AG04450 (cell line): ENCODE measurements at places on chromosomes 3 and 15. TPM values are rescaled to one million over a fixed set of nuclear protein-coding genes. Genes with fewer than 3 reads are reported as not detected.
A peak's percentile ranks its signal among the peaks of the same experiment; 100 is the strongest.

CLPX gene
- 39.2 and 58.3 TPM in 2 replicates for polyA plus RNA-seq

ARID3B gene
- 1.6 and 2.4 TPM in 2 replicates for polyA plus RNA-seq

CYP1A2 gene
- not detected in 2 replicates for polyA plus RNA-seq

GPR87 gene
- not detected in 2 replicates for polyA plus RNA-seq

UBE2E2 gene
- 30.3 and 43.2 TPM in 2 replicates for polyA plus RNA-seq

DNA sequence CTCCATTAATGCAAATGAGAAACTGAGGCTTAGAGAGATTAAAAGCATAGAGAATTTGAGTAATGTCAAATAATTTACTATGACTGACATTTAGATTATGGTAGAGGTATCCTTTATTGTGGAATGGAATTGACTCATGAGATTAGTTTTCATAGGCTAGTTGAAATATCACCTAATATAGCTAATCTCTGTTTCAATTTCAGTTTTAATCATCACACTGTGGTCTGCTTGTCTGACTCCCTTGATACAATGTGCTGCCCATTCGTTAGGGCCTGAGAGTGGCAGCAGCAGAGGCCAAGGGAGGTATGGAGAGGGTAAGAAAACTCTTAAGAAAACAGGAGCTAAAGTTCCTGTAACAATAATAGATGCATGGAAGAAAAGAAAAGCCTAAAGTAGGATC lies 13.2 kb upstream of the ZBTB20 start:
- no peak for DNase-seq

- DNase-seq: peak; percentile 64
These were observed 4.6 kb downstream of the SNUPN start for GRCh38 chr15:75620841-75621391.

DNA sequence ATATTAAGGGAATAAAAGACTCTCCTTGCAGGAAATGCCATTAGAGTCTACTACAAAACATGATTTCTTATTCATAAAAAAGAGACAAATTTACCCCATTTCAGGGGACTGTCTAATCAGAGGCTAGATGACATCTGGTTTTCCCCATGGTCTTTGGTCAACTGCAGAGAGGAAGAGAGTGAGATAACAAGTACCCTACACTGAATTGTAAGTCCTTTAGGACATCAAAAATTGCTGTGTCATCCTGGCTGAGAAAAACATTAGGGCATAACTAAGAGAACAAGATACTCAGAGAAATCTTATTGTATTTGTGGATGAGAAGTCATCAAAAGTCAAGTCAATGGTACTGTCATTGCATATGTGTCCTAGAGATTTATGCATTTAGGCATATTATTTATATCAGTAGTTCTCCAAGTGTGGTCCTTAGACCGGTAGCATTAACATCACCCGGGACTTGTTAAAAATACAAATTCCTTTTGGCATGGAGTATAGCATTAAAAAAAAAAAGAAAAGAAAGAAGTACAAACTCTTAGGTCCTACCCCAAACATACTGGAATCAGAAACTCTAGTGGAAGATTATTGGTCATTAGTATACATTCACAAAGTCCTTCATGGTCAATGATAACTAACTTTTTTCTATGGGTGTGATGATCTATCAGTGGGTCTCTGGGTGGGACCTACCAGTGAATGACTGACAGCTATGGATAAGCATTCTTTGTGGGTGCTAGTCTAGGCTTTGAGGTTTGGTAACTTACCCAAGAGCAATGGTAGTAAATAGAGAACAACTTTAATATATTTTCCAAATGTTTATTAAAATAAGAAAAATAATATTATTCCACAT lies 29.0 kb upstream of the TBC1D5 start:
- no peak for DNase-seq

DNA sequence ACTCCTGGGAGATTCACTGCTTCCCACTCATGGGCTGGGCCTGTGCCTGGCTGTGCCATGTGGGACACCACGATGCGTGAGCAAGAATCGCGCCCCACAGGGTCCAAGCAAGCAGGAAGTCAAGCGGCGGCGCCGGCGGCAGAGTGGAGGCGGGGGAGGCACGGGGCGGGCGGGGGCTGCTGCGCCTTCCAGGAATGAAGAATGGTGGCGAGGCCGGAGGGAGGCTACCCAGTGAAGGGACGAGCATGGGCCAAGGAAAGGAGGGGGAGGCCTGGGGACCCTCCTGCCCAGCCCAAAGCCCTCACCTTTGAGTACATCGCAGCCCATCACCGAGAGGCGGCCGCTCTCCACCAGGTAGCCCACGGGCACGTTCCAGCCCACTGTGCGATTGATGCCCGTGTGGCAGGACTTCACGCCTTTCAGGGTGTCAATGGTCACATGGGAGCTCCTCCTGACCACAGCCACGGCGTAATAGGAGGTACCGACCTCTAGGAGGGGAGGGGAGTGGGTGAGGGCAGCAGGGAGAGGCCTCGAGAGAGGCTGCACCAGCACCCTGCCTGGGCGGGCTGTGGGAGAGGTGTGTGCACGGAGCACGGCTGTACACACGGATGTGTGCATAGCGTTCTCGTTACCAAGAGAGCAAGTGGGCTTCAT lies 5.5 kb downstream of the MELTF start:
- no peak for DNase-seq

DNA sequence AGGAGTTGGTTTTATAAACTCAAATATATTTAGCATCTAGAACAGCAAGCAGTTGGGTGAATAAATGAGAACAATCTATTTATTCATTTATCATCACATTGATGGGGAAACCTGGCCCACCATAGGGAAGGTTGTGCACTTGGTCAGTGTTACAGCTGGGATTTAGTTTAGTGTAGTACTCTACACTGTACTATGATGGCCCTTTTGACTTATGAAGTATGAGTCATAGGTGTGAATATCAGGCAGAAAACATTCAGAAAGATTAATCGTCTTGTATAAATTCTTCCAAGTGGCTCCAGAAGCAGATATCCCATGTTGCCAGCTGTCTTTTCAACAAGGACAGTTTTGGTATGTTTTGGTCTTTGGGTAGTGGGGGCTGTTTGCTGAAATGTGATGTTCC lies 38.0 kb downstream of the BBS4 start:
- DNase-seq: no peak

DNA sequence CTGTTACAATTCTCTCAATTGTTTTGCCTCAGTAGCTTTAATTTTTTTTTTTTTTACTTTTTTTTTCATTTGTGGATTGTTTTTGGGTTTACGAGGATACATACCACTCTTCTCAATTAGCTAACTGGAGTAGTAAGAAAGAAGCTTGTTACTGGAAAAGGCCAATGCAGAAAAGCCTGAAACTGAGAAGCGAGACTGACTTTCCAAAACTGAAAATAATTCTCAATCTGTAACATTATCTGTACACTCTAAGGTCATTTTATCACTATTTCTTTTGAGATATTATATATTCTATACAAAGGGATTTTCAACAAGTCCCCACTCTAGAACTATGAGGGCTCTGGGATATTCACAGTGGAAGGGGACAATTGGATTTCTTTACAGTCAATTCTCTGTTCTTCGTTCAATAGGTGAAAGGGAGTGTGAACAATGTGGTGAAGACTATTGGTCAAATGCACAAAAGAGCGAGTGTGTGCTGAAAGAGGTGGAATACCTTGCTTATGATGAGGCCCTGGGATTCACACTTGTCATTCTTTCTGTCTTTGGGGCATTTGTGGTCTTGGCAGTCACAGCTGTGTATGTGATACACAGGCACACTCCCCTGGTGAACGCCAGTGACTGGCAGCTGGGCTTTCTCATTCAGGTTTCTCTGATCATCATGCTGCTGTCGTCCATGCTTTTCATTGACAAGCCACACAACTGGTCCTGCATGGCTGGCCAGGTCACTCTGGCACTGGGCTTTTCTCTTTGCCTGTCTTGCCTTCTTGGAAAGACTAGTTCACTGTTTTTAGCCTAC lies 83.9 kb upstream of the KCNAB1 start:
- no peak for DNase-seq

- DNase-seq: no peak
These were observed 2.0 kb downstream of the WNT7A start for GRCh38 chr3:13877911-13878280.

GRCh38 chr3:112794622-112795172 lies 52.0 kb downstream of the CD200R1L start:
- no peak for DNase-seq

DNA sequence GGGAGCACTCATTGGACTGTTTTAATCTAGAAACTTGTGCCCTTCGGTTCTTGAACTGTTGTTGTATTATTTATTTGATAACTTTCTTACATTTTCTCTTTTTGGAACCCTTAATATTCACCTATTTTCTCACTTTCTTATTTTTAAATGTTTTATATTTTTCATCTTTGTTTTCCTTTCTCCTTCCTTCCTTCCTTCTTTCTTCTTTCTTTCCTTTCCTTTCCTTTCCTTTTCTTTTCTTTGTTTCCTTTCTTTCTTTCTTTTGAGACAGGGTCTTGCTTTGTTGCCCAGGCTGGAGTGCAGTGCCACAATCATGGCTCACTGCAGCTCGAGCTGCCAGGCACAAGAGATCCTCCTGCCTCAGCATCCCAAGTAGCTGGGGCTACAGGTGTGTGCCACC lies 108.5 kb downstream of the TBC1D2B start:
- DNase-seq: no peak

GRCh38 chr3:119222391-119222790 lies 18.3 kb downstream of the B4GALT4 start:
- no peak for DNase-seq

- no peak for DNase-seq
These were observed 54.7 kb downstream of the NR2F2 start for GRCh38 chr15:96385195-96385594.

DNA sequence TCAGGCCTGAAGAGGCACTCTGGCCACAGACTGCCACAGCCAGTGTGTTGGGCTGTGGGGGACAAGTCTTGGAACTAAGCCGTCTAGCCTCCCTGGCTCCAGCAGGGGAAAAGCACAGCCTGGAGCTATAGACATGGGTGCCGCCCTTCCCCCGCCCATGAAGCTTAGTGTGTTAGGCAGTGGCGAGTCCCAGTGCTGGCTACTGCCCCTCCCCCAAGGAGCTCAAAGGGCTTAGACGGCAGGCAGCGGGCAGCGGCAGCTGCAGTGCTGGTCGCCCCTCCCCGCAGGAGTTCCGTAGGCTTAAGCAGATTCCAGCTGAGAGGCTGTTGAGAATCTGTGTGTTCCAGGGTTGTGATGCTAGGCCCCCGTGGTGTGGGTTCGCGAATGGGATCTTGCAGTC lies 135.8 kb upstream of the RORA start:
- no peak for DNase-seq

DNA sequence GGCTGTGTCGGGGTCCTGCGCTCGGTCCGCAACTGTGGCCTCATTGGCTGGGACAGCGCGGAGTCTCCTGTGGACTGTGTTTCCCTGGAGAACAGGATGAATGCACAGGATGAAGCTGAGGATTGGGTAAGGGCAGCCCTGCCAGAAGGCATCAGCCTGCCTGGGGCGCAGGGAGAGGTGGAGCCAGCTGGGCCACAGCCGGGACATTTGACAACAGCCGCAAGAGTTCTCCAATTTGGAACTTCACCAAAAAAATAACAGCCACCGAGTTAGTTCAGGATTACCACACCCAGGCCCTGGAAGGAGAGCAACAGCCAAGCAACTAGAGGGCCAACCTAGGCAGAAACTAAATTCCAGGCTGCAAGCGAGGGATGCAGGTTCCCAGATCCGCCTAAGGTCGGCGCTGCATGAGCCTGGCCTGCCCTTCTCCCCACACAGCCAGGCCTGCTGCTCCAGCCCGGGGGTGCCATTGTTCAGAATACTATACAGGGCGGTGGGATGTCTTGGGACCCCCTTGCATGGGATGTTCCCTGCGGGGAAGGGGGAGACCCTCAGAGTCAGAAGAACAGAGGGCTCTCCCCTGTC lies 229.3 kb downstream of the OCA2 start:
- no peak for DNase-seq

- no peak for DNase-seq
These were observed 65.5 kb downstream of the SRGAP3 start for GRCh38 chr3:9183811-9184460.

DNA sequence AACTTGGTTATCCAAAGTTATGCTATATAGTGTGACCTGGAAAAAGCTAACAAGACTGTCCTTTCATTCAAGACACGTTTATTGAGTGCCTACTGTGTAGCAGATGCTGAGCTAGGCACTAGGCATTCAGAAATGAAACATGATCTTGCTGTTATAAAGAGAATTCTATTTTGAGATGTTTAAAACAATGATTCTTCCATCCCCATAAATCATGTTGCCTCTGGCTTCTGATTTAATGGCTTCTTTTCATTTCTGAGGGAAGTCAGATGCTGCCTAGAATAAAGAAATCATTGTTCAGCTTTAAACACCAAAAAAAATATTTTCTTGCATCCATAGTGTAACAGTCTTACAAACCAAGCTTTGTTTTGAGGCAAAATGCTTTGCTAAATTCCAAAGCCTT lies 620.9 kb upstream of the UBE2E2 start:
- DNase-seq: no peak

DNA sequence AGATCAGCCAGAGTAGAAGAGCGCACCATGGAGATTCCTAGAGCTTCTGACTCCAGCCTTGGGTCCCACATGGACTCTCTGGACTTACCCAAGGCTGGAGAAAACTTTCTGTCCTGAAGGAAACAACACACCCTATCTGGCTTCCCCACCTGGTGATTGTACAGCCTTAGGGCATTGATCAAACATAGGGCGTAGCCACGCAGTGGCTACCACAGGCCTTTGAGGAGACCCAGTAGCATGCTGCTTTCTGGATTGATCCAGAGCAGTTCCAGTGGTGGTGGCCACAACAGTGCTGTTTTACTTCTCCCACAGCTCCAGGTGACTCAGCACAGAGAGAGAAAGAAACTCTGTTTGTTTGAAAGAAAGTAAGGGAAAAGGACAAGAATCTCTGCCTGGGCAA lies 23.5 kb downstream of the PYDC2 start:
- no peak for DNase-seq

DNA sequence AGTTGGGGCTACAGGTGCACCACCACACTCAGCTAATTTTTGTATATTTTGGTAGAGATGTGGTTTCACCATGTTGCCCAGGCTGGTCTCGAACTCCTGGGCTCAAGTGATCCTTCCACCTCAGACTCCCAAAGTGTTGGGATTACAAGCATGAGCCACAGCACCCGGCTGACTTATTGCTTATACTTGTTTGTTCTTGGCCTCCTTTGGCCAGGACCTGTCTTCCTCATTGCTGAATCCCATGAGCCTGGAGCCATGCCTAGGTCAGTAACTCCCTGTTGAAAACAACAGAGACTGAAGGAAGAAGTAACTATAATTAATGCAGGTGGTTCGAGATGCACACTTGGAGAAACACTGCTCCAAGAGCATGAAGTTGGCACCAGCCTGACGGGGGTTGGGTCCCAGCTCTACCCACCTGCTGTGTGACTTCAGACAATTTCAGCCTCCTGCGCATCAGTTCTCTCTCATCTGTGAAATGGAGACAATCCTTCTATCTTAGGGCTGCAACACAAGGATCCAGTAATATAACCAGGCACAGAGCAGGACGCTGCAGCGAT lies 38.9 kb downstream of the CPN2 start:
- no peak for DNase-seq
